ENCODE measurements at places on chromosomes 5 and 9.

DNA sequence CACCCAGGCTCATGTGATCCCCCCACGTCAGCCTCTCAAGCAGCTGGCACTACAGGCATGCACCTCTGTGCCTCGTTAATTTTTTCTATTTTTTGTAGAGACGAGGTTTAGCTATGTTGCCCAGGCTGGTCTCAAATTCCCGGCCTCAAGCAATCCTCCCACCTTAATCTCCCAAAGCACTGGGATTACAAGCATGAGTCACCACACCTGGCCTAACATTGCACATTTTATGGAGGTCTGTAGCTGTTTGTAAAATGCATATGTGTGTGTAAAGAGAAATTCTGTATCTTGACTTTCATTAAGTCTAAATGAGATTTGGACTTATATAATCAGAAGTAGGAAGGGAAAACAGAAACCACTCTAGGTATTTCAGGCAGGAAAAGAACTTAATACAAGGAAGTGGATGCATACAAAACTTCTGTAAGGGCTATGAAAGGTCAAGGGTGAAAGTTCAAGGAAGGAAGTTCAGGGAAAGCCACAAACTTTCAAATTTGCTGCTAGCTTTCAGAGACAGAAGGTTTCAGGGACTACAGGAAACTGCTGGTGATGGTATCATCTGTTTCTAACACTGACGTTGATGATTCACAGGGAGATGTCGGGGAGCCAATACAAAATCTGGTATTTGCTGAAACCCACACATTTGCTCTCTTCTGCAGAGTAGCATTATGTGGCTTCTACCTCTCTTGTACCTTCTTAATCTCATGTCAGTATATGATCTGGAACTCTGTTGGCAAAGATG is 209.4 kb downstream of the PIK3R1 start:
- no peak for DNase-seq

DNA sequence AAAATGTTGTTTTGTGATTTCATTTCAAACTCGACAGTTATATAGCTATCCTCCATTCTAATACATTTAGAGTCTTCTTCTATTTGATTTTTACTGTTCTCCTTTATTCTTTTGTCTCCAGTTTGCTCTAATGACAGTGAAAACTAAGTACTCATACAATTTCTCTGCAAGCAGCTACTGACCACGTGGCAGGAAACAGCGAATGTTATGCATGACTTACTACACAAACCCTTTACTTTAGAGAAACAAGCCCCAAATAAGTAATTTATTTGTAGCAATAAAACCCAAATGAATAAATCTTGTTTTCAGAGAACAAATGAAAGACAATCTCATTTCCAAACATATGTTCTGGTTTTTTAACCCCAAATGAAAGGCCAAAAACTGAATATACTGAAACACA is 41.9 kb downstream of the CDH6 start:
- no peak for DNase-seq

DNA sequence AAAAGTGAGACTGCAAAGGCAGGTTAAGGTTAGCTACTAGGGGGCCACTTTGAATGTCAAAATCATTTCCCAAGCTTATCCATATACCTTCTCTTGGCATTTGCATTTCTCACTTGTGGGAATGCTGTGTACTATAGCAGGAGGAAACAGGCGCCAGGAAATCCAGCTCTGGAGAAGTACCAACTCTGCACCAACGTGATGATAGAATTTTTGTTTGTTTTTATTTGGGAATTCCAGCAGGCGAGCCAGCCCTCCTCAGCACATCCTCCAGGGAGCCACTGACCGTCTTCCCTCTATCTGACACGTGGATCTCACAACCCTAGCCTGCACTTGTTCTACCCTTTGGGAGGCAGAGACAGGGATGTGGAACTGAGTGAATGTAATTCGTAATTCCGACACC is 318.0 kb downstream of the ACTL7B start:
- DNase-seq = no peak

DNA sequence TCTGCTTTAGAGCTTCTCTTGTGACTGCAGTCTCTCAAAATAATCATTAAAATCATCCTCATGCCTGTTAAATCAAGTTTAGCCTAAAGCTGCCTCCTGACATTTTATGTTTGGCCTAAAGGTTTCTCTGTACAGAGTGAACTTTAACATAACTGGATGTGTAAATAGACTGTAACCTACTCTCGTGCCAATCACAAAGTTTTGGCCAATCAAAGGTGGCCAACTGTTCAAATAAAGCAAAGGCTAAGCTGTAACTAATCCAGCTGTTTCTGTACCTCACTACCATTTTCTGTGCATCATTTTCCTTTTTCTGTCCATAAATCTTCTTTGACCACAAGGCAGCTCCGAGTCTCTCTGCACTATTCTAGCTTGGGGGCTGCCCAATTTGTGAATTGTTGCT is 86.2 kb downstream of the GCNT1 start:
- DNase-seq = no peak

- DNase-seq = no peak
Observed at GRCh38 chr9:124350494-124351263, 64.6 kb downstream of the PSMB7 start.

DNA sequence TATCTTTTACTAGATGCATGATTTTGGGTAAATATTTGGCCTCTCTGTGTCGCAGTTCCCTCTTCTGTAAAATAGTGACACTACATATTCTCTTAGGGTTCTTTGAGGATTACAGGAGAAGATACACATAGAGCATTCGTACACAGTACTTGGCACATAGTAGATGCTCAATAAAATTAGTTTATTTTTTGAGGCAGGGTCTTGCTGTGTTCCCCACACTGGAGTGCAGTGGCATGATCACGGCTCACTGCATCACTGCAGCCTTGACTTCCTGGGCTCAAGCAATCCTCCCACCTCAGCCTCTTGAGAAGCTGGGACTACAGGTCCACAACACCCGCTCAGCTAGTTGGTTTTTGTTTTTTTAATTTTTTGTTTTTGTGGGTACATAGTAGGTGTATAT is 1.6 kb downstream of the SCAI start:
- DNase-seq = no peak

DNA sequence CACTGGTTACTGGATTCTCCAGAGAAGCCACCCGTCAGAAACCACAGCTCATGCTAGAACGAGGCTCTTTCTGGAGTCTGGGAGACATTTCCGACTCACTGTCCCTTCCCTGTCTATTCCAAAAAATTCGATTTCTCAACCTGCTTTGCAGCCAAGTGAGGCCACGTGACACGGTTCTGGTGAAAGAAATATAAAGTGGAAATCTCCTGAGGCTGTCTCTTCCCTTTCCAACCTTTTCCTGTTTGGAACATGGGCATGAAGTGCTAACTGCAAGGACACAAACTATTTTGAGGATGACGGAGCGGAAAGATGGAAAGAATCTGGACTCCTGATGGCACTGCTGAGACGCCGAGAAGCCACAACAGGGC is 6.1 kb upstream of the PTGS1 start:
- DNase-seq = no peak

DNA sequence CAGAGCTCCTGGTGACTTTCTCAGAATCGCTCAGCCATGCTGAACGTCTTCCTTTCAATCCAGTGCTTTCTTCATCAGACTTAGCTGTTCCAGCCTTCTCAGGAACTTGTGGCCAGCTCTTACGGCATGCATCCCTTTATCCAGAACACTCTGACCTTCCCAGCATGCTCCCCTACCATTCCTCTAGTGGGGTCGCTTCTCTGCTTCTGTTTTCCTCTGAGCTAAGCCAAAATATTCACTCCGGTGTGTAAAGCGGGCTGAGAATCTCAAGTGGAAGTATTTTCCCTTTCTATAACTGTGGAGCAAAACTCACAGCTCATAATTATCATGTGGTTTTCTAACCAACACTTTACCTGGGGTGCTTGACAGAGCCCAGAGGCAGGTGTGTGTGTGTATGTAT is 6.2 kb downstream of the DCANP1 start:
- DNase-seq = peak; percentile 22

GRCh38 chr9:91786132-91786896 is 163.7 kb downstream of the ROR2 start:
- DNase-seq = no peak

DNA sequence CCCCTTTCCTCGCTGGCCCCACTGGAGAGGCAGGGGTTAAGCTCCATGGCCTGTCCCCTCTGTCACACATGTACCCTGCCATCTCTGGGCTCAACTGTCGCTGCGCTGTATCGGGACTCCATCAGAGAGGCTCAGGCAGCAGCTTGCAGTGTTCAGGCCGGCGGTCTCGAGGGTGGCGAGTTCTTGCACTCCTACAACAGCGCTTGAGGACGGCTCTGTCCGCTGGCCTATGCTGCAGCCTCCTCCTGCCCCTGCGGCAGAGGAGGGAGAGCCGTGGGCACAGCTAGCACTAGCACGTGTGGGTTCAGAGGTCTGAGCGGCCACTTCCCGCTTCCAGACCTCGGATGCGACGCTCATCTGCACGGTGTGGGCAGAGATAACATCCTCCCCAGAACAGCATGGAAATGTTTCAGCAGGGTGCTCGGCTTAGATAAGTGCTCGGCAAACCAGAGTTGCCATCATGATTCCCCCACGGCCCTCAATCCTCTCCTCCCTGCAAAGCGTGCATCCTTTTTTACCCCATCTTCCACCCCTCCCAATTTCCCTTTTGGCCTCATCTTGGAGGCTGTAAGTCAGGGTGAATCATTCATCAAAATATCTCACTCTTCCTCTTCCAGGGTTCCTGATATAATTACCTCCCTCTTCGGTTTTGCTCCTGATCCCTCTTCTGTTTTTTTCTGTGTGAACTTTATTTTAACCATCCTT is 41.9 kb upstream of the FUBP3 start:
- no peak for DNase-seq

DNA sequence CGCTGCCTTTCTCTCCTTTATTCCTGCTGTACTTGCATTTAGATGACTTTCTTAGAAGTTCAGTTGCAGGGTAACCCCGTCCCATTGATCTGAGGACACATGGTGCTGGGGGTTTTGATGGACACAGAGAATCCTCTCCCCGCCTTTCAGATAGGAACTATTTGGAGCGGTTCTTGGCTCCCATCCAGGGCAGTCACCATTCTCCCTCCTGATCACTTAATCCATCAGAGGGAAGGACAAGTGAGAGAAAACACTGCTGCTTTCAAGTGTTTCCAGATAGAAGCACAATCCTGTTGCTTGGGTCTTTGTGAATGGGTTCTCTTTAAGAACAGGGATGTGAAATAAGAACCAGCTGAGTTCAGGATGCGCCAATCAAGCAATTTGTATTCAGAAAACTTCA is 85.2 kb downstream of the IRX1 start:
- no peak for DNase-seq

GRCh38 chr5:127580731-127581130 is 63.3 kb downstream of the PRRC1 start:
- no peak for DNase-seq

DNA sequence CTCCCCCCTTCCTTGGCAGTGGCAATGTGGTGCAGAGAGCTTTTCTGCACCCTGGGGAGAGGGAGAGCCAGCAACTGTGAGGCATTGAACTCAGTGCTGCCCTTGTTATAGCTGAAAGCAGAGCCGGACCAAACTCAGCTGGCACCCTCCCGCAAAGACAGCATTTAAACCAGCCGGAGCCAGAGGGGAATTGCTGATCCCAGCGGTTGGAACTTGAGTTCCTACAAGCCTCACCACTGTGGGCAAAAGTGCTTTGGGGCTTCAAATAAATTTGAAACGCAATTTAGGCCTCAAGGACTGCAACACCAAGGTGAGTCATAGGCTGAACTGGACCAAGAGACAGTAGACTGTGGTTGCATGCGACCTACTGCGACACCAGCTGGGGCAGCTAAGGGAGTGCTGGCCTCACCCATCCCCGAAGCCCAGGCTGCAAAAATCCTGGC is 207.6 kb upstream of the CDKN2B start:
- no peak for DNase-seq

DNA sequence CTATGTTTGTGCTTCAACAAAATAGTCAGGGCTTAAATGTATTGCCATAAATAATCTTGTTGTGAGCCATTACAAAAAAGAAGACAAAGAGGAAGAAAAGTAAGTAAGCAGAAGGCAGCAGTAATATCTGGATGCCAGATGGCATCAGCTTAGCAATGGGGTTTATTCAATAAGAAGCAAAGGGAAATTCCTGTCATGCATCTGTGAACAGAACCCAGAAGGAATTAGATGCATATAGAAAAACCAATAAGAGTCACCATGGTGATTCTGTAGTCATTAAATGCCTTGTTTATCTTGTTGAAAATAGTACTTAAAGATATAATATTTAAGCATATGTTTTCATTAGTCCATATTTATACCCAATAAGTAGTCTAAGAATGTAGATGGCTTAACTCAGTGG is 216.0 kb downstream of the ADAMTSL1 start:
- DNase-seq = no peak

DNA sequence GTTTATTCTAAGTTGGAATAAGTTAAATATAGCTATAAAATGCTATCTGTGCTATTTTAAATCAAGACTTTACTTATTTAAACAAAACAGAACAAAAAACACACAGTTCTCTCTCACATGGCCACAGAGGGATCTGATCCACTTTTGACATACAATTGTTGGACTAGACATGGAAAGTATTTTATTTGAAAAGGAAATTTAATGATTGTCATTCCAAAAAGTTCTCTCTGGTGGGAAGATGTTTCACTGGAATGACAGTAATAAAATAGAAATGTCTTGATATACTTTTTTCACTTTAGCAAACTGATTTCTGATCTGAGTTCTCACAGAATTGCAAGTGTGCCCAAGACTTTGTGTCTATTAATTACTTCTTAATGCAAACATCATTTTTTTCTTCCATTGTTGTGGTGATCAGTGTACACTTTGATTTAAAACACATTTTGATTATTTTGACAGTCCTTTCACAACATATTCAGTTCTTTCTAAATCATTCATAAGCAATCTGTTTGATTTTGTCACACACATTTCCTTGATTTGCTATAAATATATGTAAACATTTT is 30.1 kb upstream of the MINAR2 start:
- DNase-seq = no peak

DNA sequence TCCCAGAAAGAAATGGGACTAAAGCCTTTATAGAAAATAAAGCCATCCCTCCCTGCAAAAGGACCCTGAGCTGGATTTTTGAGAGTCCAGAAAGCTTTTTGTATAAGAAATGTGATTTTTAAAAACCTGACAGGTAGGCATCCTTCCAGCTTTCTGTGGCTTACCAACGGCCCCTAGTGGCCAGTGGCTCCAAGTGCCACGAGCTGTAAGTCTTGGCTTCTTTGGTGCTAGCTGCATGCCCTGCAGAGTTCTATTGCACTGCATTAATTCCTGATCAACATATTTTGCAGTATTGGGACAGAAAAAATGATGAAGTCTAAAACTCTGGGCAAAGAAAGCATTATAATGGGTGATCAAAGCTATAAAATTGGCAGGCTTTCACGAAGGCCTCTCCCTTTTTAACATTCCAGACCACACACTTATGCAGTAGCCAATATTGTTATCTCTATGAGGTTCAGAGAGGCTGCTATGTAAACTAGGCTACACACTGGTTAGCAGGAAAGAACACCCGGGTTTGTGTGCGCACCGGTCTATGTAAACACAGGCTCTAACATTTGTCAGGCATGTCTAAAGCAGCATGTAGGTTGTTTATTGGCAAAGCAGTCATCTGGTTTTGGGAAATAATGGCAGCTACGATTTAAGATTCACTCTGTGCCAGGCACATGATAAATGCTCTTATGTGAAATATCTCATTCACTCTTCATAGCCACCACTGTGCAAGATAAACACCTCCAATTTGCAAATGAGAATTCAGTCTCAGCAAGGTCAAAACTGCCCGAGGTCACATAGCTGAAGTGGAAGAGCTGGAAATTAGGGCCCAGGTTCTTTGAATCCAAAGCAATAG is 55.2 kb downstream of the NMUR2 start:
- peak; percentile 70 for DNase-seq
